ENCODE measurements at places on chromosomes 16 and 17. TPM values are rescaled to one million over a fixed set of nuclear protein-coding genes. Genes with fewer than 3 reads are reported as not detected.

- H3K4me1 ChIP-seq = no peaks in the 10 kb centered on the region
- H3K27me3 ChIP-seq = no peaks in the 10 kb centered on the region
- no peak overlapping the region for H3K4me3 ChIP-seq
Measured at GRCh38 chr17:30567231-30568116, 90.3 kb downstream of the GOSR1 start.

GRCh38 chr16:49643429-49644144 is 212.3 kb downstream of the ZNF423 start:
- DNase-seq = no peak
- H3K27me3 ChIP-seq = peaks cover 3% of the 10 kb centered on the region
- peaks cover 3% of the 10 kb centered on the region for H3K36me3 ChIP-seq
- H3K27ac ChIP-seq = no peak overlapping the region
- H3K4me3 ChIP-seq = no peak overlapping the region

DNA sequence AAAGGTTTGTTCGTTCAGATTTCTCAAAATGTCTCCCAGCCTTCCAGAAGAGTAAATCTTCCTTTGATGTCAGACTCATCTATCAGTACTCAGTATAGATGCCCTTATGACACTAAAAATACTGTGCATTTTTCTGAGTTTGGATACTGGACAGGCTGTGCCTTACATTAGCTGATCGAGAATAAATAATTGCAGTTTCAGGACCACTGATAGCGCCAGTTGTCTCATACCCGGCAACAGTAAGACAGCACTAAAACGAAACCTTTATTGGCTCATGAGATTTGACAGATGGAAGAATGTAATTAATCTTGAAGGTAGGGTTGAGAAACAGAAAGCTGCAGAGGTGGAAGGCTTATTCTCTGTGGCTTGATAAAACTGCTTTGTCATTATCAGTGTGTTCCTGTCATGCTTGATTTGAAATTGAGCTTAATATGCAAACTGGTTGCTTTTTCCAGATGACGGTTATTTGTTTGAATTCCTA is 1.2 kb downstream of the ATP6V0A1 start:
- DNase-seq = no peak
- H3K4me3 ChIP-seq = peak overlapping the region; percentile 92
- H3K4me1 ChIP-seq = peaks cover 41% of the 10 kb centered on the region
- peaks cover 8% of the 10 kb centered on the region for H3K36me3 ChIP-seq

DNA sequence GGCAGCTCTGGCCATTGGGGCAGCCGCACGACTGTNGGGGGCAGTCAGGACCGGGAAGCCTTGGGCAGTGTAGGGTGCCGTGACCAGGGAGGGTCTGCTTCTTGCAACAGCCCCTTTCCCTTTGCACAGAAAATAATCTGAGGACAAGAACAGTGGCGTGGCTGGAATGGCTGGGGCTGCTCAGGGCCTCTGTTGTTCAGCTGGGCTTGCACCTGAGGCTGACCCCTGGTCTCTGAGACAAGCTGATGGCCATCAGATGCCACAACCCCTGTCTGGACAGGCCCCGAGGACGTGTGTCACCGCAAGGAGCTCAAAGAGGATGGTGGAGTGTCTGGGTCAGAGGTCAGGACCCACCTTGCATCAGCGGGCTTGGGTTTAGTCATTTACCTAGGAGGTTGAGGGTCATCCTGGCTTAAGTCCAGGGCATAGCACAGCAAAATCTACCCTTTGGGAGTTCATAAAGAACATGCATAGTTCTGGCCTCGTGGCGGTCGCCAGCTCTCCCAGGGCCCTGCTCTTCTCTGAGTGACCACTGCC is 46.9 kb downstream of the METRNL start:
- DNase-seq = no peak
- H3K4me1 ChIP-seq = peaks cover 15% of the 10 kb centered on the region
- no peak overlapping the region for H3K27ac ChIP-seq
- no peaks in the 10 kb centered on the region for H3K36me3 ChIP-seq
- peaks cover 30% of the 10 kb centered on the region for H3K27me3 ChIP-seq

GRCh38 chr17:27478901-27479538 is 22.8 kb downstream of the KSR1 start:
- no peak for DNase-seq
- H3K36me3 ChIP-seq = peaks cover 4% of the 10 kb centered on the region
- peaks cover 82% of the 10 kb centered on the region for H3K4me1 ChIP-seq
- no peak overlapping the region for H3K27ac ChIP-seq

DNA sequence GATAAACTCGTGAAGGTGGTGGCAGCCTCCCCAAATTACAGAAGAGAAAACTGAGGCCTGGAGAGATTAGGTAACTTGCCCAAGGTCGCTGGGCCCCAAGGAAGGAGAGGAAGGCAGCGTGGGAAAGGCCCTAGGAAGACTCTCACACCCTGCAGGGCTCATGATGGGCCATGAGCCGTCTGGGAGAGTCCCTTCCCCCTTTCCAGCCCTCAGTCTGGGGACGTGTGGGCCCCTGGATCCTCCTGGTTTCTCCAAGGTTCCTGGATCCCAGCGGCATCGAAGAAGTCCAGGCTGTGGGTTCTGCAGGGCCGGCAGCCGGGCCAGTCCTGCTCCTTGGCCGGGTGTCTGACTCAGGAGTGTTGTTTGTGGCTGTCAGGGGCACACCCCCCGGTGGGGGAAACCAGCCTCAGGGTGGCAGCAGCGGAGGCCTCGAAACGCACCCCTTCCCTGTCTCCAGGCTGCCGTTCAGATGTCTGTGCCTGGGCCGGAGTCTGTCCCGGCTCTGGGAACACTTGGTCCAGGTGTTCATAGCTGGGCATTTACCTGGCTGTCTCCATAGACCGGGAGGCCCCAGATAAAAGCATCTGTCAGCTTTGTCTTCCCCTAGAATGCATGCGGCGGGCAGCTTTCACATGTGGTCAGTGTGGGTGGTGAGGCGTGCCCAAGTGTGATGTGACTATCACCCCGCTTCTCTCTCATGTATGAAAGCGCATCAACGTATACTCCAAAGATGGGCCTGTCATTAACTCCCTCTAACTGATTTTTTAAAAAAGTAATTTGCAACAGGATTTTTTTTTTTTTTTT is 3.7 kb upstream of the RAP1GAP2 start:
- H3K36me3 ChIP-seq = no peaks in the 10 kb centered on the region
- H3K27me3 ChIP-seq = peaks cover 21% of the 10 kb centered on the region
- peak; percentile 84 for DNase-seq
- H3K4me1 ChIP-seq = peaks cover 59% of the 10 kb centered on the region
- no peak overlapping the region for H3K27ac ChIP-seq
- no peak overlapping the region for H3K4me3 ChIP-seq

- H3K27me3 ChIP-seq = no peaks in the 10 kb centered on the region
- H3K27ac ChIP-seq = no peak overlapping the region
Measured at GRCh38 chr16:31127182-31127581, 8.3 kb downstream of the PRSS8 start.

- no peaks in the 10 kb centered on the region for H3K27me3 ChIP-seq
- H3K27ac ChIP-seq = peak overlapping the region; percentile 69
- peaks cover 14% of the 10 kb centered on the region for H3K36me3 ChIP-seq
- no peak for DNase-seq
Measured at GRCh38 chr17:42135664-42136653, 13.4 kb downstream of the HSPB9 start.

DNA sequence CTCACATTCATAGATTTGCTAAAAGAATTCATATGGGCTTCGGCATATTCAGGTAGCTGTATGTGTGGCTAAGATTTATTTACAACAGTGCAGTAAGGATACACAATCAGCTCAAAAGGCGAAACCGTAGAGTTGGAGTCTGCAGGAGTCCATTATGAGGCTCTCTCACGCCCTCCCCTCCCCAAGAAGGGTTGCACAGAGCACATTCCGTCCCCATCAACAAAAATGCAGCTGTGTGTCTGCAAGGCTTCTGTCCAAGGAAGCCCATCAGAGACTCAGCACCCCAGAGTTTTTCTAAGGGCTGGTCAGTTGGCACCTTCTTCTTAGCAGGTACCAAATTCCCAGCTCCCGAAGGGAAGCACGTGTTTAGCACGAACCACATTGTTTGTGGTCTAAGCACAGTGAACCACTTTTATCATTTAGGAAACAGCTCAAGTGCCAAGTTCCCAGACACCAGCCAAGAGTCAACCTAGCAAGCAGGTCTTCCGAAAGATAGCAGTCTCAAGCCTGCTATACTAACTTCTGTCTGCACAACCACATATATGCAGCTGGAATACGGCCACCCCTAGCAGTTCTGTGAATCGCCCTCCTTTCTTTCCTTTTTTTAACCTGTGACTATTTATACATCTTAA is 28.5 kb upstream of the MEAK7 start:
- H3K36me3 ChIP-seq = peaks cover 9% of the 10 kb centered on the region
- H3K4me1 ChIP-seq = peaks cover 4% of the 10 kb centered on the region
- no peak overlapping the region for H3K27ac ChIP-seq
- H3K27me3 ChIP-seq = no peaks in the 10 kb centered on the region
- DNase-seq = no peak

- H3K27ac ChIP-seq = no peak overlapping the region
- no peak for DNase-seq
- H3K27me3 ChIP-seq = no peaks in the 10 kb centered on the region
- peaks cover 9% of the 10 kb centered on the region for H3K36me3 ChIP-seq
Measured at GRCh38 chr17:75384751-75385150, 20.7 kb downstream of the GRB2 start.

- no peak for DNase-seq
- H3K27me3 ChIP-seq = no peaks in the 10 kb centered on the region
Measured at GRCh38 chr17:70655176-70655958, 486.0 kb downstream of the KCNJ2 start.

DNA sequence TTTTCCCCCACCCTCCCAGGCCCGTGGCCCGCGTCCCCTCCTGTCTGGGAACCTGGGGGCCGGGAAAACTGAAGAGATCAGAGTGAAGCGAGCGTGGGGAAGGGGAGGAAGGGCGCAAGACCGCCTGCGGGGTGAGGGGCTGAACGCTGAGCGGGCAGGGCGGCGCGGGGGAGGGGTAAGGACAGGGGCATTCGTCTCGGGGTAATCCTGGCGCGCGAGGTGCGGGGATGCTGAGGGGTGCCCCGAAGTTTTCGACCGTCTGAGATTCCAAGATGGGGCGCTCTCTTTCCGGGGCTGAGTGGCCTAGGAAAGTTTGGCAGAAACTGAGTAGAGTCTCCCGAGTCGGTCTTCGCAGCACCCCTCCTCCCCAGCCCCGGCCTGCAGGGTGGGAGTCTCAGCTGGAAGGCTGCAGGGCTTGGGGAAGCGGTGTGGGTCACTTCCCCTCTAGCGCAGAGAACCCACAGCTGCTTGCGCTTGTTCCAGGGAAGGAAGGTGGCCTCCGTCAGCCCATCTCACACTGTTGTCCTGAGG is 555 bp downstream of the TTYH2 start:
- H3K27me3 ChIP-seq = no peaks in the 10 kb centered on the region
- H3K4me3 ChIP-seq = peak overlapping the region; percentile 74
- no peak overlapping the region for H3K27ac ChIP-seq
- H3K4me1 ChIP-seq = peaks cover 65% of the 10 kb centered on the region
- peaks cover 20% of the 10 kb centered on the region for H3K36me3 ChIP-seq

DNA sequence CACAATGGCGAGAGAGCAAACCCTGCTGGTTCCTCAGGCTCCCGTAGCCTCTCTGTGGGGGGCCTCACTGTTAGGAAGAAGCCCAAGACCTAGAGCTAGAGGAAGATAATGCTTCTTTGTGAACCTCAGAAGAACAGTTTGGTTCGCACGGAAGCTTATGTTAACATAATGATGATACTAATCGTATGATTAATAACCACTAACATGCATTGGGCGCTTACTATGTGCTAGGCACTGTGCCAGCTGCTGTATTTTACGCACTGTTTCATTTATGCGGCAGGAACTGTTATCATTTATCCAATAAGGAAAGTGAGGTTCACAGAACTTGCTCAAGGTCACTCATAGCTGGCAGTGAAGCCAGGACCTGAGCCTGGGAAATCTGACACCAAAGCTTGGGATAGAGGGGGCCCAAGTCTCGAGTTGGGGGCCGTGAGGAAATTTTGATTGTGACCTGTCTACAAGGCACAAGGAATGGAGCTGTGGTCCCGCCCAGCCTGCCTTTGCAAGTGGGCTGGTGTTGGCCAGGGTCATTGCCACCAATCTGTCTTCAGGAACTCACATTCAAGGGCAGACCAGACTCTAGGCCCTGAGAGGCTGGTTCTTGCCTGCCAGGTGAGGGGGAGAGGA is 6.8 kb downstream of the PRCD start:
- H3K27ac ChIP-seq = no peak overlapping the region
- no peak for DNase-seq
- peaks cover 14% of the 10 kb centered on the region for H3K27me3 ChIP-seq

DNA sequence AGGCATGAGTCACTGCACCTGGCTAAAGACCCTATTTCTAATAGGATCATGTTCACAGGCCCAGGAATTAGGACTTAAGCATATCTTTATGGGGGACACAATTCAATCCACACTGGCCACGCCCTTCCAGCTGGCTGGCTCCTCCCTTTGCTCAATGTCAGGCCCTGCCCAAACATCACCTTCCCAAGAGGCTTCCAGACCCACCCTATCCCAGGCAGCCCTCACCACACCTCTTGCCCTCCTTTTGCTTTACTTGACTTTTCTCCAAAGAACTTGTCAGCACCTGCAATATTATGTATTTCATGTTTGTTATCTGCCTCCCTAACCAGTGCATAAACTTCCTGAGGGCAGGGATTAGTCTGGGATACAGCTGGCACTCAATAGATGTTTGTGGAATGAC is 109.6 kb upstream of the CDH5 start:
- no peak overlapping the region for H3K4me3 ChIP-seq
- H3K4me1 ChIP-seq = no peaks in the 10 kb centered on the region
- H3K27ac ChIP-seq = no peak overlapping the region
- DNase-seq = no peak
- H3K27me3 ChIP-seq = peaks cover 6% of the 10 kb centered on the region

GRCh38 chr17:82298538-82299421 is 18.6 kb downstream of the CD7 start:
- DNase-seq = peak; percentile 41
- H3K36me3 ChIP-seq = peaks cover 19% of the 10 kb centered on the region
- H3K4me1 ChIP-seq = peaks cover 83% of the 10 kb centered on the region
- peak overlapping the region; percentile 93 for H3K4me3 ChIP-seq

- DNase-seq = no peak
- no peak overlapping the region for H3K4me3 ChIP-seq
- H3K27ac ChIP-seq = no peak overlapping the region
- H3K4me1 ChIP-seq = no peaks in the 10 kb centered on the region
- peaks cover 7% of the 10 kb centered on the region for H3K27me3 ChIP-seq
Measured at GRCh38 chr17:56648321-56648720, 54.8 kb downstream of the NOG start.

DNA sequence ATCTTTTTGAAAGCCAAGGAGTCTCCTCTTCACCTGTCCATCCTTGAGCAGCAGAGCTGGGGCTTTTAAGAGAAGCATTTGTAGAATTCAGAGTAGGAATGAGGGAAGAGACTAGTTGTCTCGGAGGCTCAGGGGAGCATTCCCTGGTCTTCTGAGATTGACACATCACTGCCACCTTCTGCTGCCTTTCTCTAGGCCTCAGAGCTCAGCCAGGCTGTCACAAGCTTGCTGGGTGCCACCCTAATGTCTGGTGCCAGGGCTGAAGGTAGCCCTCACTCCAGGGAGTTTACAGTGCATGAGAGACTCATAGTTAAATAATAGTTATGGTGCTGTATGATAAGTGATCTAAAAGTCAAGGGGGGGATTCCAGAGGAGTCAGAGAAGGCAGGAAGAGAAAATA is 39.7 kb downstream of the B9D1 start:
- peaks cover 4% of the 10 kb centered on the region for H3K27me3 ChIP-seq
- H3K36me3 ChIP-seq = peaks cover 2% of the 10 kb centered on the region
- H3K27ac ChIP-seq = no peak overlapping the region
- H3K4me3 ChIP-seq = no peak overlapping the region

EVPLL gene
- not detected for total RNA-seq

DNAH17 gene
- 0.29 TPM for total RNA-seq

OTOP2 gene
- not detected for total RNA-seq

RASL10B gene
- total RNA-seq = 0.73 TPM

SDR42E2 gene
- total RNA-seq = 0.10 TPM

ZNF286A gene
- total RNA-seq = 24.5 TPM

TNP2 gene
- not detected for total RNA-seq

EPX gene
- total RNA-seq = not detected

FBXW10 gene
- total RNA-seq = not detected

TMIGD1 gene
- total RNA-seq = not detected

All from activated CD4-positive, alpha-beta memory T cell treated with anti-CD3 and anti-CD28 coated beads for 36 hours (primary cell).